Inflammatory macrophage treated with lipopolysaccharide for 1 hour (primary cell): ENCODE measurements at places on chromosomes 7 and 10.

DNA sequence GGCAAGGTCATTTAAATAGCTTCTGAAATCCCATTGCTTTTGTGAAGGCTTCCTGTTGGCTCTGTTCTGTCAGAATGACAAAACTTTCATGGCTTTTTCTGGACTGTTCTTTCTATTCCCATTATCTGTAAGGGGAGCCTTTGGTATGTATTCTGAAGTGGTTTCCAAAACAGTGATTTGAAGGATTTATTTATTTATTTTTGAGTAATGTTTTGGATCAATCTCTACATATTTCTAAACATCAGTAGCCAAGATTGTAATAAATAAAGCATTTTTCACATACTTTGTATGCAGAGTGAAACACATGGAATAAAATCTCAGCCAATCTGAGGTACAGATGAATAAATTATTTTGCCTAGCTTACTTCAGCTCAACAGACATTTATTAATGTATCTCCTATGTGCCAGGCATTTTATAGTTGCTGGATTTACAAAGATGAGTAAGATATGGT is 121.1 kb downstream of the BBS9 start:
- no peak for DNase-seq

GRCh38 chr7:91780521-91780920 is 100.0 kb downstream of the MTERF1 start:
- no peak for DNase-seq

- no peak for DNase-seq
These were observed 621 bp upstream of the FAM13C start for GRCh38 chr10:59362959-59363381.

DNA sequence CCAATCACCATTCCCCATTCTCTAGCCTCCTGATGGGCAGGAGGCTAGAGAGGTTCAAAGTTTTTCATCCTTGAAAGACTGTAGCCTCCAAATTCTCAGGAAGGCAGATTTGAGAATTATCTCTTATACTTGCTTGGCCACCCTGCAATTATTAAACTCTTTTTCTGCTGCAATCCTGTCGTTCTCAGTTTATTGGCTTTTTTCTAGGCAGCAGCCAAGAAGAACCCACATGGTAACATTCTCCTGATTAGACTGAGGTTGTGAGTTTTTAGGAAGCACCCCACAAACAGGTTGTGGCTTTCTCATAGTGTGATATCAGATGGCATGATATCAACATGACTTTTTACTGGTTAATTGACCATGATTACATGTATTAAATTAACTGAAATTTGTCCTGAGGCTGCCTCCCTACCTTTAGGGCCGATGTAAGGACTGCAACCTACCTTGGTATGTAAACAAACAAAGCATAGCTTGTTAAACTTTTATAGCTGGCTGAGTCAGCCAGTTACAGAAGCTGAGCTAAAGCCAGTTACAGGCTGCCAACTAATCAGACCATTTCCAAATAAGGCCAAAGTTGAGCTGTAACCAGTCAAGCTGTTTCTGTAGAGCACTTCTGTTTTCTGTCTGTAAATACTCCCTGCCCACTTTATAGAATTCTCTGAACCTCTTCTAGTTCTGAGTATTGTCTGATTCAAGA is 3.2 kb upstream of the ZNF248 start:
- peak; percentile 67 for DNase-seq

GRCh38 chr7:51142741-51143385 is 173.7 kb downstream of the COBL start:
- no peak for DNase-seq
